Right atrium auricular region (tissue), 2 donors: ENCODE measurements at places on chromosomes 16 and 17. TPM values are rescaled to one million over a fixed set of nuclear protein-coding genes. Genes with fewer than 3 reads are reported as not detected.

- DNase-seq, result no peak
These were observed 436 bp downstream of the PHB1 start for GRCh38 chr17:49414271-49414621.

DNA sequence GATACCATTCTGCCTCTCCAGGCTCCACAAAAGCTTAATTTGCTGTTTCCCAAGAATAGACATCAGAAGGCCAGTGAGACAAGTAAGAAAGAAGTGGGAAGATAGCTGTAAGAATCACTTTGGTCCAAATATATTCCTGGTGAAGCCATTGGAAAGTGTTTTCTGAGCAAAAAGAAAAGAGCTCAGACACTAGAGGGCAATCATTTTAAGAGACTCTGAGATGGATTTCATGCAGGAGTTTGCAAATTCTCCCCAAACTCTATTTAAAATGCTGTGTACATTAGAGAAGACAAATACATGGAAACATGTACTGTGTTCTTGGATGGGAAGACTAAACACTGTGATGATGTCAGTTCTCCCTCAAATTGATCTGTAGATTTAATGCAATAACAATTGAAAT is 8.0 kb upstream of the SLC6A2 start:
- DNase-seq, result no peak

- DNase-seq, result no peak
These were observed 3.0 kb downstream of the PIPOX start for GRCh38 chr17:29045734-29046472.

- DNase-seq, result peak; percentile 78
These were observed 4.8 kb downstream of the MT1A start for GRCh38 chr16:56643080-56643778.

Gene CMTM1
- total RNA-seq, result 1.6 TPM

Gene TUBB3
- 6.4 TPM for total RNA-seq

Gene OR3A3
- total RNA-seq, result not detected
